ENCODE measurements at places on chromosomes 3 and 15.

GRCh38 chr3:127151992-127152650 lies 40.8 kb upstream of the PRR23E start:
- DNase-seq = no peak

GRCh38 chr3:173983343-173983742 lies 585.8 kb downstream of the NLGN1 start:
- no peak for DNase-seq

GRCh38 chr15:78201281-78202190 lies 32.8 kb downstream of the ACSBG1 start:
- no peak for DNase-seq

GRCh38 chr3:158350971-158351370 lies 220.0 kb upstream of the MLF1 start:
- no peak for DNase-seq

GRCh38 chr3:51777985-51778384 lies 1.1 kb downstream of the IQCF6 start:
- DNase-seq = peak; percentile 70

DNA sequence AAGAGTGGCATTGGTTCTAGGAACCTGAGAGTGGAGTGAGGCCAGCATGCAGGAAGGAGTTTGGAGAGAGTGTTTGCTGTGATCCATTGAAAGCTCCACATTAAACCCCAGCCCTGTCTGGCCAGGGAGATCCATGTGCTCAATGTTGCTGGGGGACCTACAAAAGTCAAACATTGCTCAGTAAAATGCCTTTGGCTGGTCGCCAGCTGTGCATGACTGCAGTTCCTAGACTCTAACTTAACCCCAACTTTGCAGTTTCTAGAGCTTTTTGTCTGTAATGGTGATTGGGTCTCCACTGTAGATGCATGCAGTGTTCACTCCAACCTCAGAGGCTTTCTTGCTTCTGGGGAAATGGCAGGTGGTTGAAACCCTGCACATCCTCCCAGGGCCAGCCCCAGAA lies 99.7 kb upstream of the ABHD17C start:
- DNase-seq = no peak

- no peak for DNase-seq
These were observed 3.3 kb downstream of the LYSMD4 start for GRCh38 chr15:99729920-99730319.

GRCh38 chr3:61601831-61602230 lies 40.5 kb downstream of the PTPRG start:
- DNase-seq = no peak

GRCh38 chr3:42803414-42804105 lies 730 bp downstream of the HIGD1A start:
- DNase-seq = peak; percentile 74

GRCh38 chr3:4986782-4987537 lies 7.7 kb downstream of the BHLHE40 start:
- DNase-seq = peak; percentile 61

GRCh38 chr3:23071758-23072157 lies 131.4 kb upstream of the UBE2E2 start:
- DNase-seq = no peak

GRCh38 chr3:139108253-139108969 lies 63.7 kb upstream of the PRR23C start:
- DNase-seq = no peak

GRCh38 chr15:39661776-39662175 lies 80.9 kb downstream of the THBS1 start:
- no peak for DNase-seq

- no peak for DNase-seq
These were observed 21.5 kb downstream of the SCN5A start for GRCh38 chr3:38627956-38628355.

DNA sequence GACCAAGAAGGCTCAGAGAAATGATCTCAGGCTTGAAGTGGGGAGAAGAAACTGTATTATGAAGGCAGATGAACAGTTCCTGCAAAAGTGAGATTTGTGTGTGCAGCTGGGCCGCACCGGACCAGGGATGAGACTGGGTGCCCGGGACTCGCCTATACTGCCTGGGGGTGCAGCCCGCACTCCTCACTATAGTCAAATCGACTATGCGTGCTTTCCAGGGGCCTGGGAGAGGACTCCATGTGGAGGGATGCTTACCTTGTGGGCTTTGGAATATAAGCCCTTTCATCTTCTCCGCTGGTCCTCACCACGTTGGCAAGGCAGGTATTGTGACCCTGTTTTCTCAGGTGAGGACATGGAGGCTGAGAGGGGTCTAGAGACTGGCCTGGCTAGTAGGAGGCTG lies 32.9 kb upstream of the APOD start:
- DNase-seq = no peak

DNA sequence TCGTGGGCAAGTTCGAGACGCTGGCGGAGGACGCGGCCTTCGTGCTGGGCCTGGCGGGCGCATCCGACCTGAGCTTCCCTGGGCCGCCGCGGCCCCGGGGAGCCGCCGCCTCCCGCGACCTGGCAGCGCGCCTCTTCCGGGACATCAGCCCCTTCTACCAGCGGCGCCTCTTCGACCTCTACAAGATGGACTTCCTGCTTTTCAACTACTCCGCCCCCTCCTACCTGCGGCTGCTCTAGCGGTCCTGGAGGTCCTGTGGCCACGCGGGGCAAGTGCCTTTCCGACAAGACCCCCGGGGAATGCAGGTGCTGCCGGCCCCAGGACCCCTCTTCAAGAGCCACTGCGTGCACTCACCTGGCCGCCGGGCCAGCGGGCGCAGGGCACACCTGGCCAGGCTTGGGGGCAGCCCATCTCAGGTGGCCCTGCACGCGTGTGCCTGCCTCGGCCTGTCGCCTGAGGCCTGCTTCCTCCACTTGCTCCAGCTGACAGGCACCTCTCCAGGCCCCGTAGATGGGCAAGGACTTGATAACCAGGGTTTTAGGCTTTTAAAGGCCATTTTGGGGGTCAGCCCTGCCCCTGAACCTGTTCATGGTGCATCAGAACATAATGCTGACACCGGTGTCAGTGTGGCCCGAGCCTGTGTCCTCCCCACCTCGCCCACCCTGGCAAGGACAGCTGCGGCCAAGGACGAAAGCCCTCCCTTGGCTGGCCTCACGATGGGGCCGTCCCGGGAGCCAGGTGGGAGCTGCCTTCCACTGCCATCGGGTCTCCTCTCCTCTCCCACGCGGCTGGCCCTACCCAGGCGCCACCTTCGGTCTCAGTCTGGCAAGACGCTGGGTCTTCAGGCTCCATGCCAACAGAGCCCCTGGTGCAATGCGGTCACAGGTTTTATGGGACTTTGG lies 16.1 kb downstream of the C3orf22 start:
- no peak for DNase-seq

GRCh38 chr3:64928683-64929082 lies 240.9 kb upstream of the ADAMTS9 start:
- DNase-seq = no peak

DNA sequence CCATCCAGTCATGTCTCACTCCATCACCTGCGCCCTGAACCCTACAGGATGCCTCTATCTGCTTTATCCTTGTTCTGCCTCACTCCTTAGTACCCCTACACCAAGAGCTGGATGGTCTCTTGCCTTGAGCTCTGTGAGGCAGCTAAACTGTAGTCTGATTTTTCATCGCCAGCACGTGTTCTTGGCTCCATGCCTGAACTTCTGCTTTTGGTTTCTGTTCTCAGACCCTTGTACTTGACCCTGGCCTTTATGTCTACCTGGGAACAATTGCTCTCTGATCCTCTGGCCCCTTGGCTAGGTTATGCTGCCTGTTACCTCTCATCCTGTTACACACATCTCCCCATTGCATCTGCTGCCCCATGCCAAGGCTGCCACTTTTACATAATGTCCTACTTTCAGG lies 318.0 kb upstream of the LMCD1 start:
- DNase-seq = no peak

GRCh38 chr3:3665961-3666640 lies 133.1 kb upstream of the LRRN1 start:
- no peak for DNase-seq

DNA sequence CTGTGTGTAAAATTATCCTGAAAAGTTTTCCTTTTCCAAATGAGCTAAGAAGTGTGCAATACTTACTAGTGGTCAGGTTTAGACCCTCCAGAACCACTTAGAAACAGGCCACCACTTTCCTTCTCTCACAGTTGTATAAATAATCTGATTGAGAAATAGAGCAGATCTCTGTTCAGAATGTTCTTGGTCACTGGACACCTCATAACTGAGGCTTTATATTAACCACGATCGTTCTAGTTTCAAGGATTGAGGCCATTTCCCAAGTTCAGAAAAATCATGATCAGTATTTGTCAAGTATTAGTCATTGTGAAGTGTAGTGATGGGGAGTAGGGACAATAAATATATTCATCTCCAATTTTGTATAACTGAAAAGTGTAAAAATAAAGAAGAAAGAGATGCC lies 1.0 kb upstream of the MAP3K13 start:
- DNase-seq = no peak

DNA sequence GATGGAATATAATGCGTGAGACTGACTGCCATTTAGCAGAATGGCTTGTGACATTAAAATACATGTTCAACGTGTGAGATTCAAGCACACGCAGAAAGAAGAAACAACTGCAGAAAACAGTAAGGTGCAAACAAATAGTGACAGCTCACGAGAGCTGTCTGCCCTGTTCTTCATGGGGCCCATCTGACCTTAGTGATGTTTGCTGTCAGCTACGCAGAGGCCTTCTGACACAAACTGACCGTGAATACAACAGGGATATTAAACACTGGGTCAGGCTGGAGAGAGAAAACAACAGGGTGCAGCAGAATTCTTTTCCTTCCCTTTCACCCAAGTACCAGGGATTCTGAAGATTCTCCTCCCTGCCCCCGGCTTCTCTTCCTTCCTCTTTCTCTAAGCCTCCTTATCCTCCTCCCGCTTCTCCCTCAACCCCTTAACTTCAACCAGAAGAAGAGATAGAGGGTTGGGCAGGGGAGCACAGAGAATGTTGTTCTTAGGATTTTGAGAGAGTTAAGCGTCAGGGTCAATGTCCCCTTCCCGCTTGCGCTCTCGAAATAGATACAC lies 2.1 kb downstream of the TNFAIP8L3 start:
- no peak for DNase-seq

DNA sequence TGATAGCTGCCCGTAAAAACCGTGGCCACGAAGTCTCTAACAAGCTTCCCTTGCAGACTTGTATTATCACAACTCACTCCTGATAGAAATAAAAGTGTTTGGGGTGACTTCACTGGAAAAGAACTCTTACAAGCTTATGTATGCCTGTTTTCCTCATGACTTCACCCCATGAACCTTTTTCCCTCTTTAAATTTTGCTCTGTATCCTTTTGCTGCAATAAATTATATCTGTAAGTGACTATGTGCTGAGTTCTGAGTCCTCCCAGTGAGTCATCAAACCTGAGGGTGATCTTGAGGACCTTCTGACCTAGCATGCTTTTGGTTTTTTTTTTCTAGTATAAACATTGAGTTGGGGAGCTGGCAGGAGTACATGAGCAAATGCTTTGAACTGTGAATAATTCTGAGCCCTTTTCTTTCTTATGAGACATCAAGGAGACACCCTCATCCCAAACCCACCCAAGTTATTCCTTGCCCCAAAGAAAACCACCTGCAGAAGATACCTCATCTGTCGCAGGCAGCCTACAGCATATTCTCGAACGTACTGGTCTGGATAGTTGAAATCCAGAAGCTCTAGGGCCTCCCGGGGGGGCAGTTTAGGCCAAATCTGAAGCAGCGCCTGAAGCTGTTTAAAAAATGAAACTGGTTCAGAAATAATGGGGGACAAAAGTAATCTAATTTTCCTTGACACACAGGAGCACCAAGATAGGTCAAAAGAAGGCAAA lies 85.9 kb downstream of the FAIM start:
- no peak for DNase-seq

GRCh38 chr15:95596496-95596895 lies 734.0 kb upstream of the NR2F2 start:
- no peak for DNase-seq

DNA sequence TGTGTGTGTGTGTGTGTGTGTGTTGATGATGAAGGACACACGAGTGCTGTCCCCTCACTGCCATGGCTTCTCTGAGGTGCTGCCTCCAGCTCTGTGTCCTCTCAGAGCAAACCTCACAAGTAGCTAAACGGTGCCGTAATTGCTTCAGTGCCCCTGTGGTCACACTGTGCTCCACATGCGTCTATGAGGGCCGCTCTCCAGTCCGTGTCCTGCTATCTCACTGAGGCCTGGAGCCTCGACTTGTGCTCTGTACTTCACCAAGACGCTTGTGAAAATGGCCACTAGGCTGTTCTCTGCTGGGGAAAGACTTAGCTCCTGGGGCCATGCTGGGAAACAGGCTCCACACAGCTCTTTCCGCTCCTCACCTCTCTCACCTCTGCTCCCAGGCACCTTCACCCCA lies 65.4 kb upstream of the CGNL1 start:
- no peak for DNase-seq

- no peak for DNase-seq
These were observed 4.8 kb upstream of the TCF12 start for GRCh38 chr15:56913670-56914069.

GRCh38 chr3:11600501-11601282 lies 43.0 kb downstream of the VGLL4 start:
- no peak for DNase-seq

DNA sequence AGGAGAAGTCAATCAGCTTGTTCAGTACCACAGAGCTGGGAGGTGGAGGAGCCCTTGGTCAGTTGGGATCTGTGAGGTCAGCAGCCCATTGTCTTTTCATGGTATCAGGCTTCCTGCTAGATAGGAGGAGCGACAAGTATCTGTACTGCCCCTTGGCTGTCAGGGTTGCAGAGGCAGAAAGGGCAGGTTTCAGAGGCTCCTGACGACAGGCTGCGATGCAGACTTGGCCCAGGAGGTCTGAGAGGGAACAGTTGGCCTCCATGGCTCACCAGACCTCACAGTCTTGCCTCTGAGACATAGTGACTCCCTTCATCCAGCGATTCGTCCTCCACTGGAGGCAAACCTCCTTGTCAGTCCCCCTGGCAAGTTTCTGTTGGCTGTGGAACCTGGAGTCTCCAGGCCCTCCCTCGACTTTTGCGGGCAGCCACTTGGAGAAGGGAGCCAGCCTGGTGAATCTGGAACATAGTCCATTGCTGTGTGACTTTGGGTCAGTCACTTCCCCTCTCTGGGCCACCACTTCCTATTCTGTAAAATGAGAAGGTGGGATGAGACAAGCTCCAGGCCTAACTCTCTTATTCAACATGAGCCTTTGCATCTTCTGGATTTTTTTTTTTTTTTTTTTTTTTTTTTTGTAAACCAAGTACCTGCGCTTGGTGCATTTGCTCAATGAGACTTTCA lies 177.9 kb upstream of the TLE3 start:
- DNase-seq = no peak

DNA sequence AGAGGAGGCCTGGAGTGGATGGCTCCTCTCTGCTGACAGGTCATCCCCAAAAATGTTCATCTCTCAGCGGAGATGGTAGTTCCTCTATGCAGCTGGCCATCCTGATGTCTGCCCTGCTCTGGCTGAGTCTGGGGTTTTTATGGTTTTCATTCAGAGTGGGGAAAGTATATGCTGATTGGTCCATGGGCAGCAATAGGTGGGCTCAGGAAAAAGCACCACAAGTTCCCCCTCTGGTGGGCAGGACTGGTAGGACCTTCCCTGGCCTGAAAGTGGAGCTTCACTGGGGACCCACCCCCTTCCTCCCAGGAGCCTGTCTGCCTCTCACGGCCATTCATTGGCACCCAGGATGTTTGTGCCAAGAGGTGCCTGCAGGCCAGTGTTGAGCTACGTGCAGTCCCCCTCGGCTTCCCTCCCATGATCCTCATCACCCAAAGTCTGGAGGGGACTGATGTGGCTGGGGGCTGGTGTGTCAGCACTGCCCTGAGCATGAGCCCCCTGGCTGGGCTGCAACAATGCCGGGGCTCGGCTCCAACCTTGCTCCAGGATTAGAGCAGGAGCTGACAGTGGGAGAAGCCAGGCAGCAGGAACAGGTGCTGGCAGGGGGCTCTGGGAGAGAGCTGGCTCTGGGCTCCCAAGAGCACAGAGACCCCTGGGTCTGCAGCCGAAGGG lies 13.1 kb upstream of the BLOC1S6 start:
- peak; percentile 1 for DNase-seq

Measured in NCI-H1417 (cell line).